Fibroblast of pulmonary artery (primary cell): ENCODE measurements at places on chromosomes 3 and 15.
A peak's percentile ranks its signal among the peaks of the same experiment; 100 is the strongest.

DNA sequence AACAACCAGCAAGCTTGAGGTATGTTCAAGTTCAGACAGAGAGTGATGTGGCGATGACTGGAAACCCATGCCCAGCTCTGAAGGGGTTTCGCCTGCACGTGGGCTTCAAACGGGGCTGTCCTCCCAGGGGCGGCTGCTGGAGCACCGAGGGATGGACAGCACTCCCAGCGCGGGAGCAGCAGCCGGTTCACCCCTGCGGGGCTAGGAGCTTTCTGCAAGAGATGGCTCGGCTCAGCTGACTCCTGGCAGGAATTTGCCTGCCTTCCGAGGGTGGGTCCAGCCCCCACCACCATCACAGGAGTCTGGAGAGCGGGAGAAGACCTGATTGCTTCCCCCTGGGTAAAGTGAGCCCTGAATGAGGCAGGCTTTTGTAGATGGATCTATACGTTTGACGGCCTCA is 66.9 kb downstream of the ASB7 start:
- DNase-seq = no peak

- DNase-seq = no peak
Observed at GRCh38 chr3:143672396-143673165, 175.7 kb downstream of the SLC9A9 start.

- DNase-seq = no peak
Observed at GRCh38 chr3:48467473-48468267, 21.1 kb downstream of the ATRIP start.

GRCh38 chr3:38552364-38552763 is 56.2 kb downstream of the EXOG start:
- no peak for DNase-seq

DNA sequence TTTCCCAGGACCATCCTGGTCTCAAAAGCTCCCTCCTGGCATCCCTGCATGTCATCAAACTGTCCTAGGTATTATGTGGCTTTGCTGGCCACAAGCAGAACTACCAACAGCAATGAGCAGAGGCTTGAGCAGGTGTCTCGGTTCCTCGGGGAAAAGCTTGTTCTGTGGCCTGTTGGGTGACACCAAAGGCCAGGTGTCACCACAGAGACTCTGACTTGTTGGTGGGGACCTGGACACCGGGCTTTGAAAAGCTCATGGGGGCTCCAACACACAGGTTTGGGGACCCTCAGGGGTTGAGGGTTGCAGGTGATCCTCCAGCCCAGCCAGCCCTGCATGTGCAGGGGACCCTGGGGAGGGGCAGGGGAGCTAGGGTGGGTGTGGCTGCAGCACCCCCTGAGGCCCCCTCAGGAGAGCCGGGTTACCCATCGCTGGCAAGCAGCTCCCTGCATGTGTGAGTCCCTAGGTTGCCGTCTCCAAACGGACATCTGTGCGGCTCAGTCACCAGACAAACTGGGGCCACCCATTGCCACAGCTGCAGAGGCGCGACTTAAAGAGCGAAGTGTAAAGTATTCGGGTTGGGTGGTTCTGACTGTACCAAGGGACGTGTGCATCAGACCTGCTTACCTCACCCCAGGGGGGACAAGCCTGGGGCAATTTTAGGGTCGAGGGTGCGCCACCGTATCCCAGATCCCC is 140.1 kb downstream of the CHSY1 start:
- DNase-seq = no peak

- DNase-seq = peak; percentile 68
Observed at GRCh38 chr15:71747128-71748083, 62.9 kb upstream of the NR2E3 start.
